ENCODE measurements at places on chromosomes 4 and X.

DNA sequence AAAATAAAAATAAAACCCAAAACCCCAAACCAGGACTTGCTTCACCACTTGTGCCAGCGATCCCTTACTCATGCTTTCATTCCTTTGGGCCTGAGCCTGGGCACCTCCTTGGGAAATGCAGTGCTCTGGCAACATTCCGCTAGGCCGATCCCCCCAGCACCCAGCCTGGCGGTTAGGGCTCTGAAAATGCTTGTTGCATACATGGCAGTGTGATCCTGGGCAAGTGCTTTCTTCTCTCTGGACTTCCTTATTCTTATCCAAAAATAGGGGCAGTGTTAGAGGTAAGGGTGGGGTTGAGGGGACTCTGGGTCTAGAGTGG, 4.6 kb downstream of the ZNF185 start:
- DNase-seq = no peak

- DNase-seq = no peak
Measured at GRCh38 chrX:154979629-154980028, 42.9 kb downstream of the F8 start.

DNA sequence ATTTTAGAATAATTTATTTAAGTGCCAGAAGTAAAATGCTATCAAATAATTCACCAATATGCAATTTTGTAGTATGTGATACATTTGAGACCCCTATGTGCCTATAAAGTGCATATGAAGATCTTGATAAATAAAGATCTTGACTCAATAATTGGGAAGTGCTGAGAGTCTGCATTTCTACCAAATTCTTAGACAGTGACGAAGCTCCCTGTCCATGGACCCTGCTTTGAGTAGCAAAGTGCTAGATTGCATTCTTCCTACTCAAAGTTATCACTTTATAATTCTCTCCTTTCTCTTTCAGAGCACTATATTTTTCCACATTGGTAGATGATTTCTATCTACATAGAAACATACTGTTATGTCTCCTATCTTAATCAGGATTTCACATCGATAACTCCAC, 1393.9 kb downstream of the ARAP2 start:
- no peak for DNase-seq

GRCh38 chrX:18368402-18368801, 13.9 kb upstream of the SCML2 start:
- no peak for DNase-seq

GRCh38 chrX:33686105-33686504, 446.0 kb downstream of the FAM47A start:
- no peak for DNase-seq

DNA sequence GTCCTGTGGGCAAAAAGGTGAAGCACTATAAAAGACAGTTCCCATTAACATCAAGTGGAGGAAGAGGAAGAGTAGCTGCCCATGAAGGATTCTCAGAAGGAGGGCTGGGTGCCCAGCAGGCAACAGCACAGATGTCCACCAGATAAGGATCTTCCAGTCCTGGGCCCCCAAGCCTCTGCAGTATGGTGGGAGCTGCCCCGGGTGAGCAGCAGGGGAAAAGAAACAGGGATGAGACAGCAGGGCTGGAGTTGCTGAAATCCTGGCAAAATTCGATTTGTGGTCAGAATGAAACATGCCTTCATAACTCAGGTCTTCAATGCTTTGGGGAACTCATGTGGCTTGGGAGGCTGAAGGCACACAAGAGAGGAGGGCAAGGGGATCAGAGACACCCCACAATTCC, 94.6 kb downstream of the RASL11B start:
- no peak for DNase-seq

DNA sequence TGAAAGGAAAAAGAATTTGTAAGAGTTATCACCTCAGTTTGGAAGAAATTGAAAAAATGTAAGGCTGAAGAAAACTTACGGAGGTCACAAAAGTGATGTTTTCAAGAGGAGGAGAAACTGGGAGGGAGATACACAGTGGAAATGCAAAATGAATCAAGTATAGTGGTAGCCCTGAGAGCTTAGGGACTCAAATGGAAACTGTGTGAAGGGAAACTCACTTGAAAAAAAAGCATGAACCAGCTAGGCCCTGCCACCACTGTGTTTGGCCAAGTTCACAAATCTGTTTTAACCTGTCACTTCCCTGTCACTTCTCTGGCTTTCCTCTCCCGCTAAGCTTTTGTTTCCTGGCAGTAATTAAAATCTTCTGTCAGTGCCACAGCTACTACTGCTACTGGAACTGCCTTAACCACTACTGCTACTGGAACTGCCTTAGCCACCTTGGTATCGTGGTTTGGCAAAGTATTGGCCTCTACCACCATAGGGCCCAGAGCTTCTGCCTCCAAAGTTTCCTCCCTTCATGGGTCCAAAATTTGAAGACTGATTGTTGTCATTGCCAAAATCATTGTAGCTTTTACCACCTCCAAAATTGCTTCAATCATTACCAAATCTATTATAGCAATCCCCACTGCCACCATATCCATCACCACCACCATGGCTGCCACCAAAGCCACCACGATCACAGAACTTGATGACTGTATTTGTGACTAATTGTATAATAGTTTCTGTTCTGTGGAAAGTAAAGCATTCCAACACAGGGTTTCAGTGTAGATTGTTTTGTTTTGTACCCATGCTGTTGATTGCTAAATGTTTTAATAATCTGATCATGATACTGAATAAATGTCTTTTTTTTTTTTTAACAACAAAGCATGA, 41.5 kb downstream of the SMARCA5 start:
- no peak for DNase-seq

DNA sequence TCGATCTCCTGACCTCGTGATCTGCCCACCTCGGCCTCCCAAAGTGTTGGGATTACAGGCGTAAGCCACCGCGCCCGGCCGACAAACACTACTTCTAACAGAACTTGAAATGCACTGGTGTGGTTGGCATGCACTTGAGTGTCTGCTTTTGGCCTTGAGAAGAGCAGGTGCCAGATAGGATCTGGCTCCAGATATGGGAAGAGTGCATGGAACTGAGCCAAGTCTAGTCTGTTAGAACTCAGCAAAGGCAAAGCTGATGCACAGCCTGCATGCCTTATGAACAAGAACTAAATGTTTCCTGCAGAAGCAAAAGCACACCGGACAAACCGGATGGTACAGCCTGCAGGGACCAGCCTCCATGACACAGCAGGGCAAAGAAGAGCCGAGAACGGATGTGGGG, 35.1 kb upstream of the TBL1X start:
- DNase-seq = no peak

DNA sequence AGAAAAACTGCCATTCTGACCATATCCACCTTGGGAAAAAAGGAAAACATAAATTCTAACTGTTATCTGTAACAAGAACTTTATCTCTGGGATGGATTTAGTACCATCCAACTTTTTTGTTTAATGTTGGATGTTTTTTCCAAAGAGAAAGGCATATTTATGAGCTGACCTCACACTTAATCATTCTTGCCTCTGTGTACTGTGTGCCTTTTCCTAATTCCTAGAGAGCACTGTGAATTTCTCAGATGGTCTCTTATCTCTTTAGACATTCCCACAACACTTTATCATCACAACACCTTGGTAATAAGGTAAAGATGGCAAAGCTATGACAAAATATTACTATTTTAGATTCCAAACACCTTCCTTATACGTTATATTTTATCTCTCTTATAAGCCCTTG, 126.2 kb downstream of the COL4A6 start:
- DNase-seq = no peak

GRCh38 chr4:149166365-149166764, 649.3 kb downstream of the IQCM start:
- DNase-seq = no peak

DNA sequence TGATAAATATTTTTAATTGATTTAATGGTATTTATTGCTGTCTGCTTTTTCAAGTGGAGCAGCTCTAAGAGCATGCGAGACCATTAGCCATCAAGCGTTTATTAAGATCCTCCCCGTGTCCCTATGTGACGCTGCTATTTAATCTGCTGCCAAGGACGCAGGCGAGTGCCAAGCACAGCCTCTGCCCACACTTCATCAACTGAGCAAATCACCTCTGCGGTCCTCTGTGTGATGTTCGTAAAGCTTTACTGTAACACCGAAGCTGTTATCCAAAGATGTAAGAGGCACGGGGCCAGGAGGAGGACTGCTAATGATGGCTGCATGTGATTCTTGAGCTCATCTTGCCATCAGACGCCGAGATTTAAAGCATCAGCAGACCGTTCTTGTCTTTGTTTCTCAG, 79.5 kb downstream of the STOX2 start:
- DNase-seq = no peak

DNA sequence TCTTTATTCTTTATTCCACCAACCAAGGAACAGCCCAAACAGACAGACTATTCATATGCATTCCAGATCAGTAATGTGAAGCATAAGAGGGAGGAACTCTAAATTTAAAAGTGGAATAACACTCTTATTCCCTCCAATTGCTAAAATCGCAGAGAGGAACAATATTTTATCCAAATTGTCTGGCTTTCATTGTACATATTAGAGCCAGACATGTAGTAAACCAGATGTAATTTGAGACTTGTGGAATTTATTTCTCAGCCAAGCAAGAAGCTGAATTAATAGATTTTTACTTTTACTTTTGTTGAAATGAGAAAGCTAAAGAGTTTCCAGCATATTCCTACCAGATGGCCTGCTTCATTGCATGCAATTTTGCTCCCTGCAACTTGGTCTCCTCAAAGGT, 674.6 kb upstream of the SLIT2 start:
- DNase-seq = peak; percentile 23

DNA sequence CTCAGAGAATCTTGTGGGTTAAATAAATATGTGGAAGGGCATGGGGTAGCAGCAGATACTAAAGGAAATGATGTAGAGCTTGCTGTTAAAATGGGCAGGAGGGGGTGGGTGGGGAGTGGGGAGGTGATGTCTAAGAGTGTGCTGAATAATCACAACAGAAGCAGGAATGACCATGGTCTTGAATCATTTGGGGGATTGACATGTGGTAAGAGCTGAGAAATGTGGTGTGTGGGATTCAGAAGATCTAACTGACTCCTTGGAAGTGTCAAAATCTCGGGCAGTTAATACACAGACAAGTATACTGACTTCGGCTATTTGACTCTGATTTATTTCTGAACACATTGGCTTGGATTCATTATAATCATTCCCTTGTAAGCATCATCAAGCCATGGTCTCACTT, 6.8 kb downstream of the VGLL1 start:
- no peak for DNase-seq

DNA sequence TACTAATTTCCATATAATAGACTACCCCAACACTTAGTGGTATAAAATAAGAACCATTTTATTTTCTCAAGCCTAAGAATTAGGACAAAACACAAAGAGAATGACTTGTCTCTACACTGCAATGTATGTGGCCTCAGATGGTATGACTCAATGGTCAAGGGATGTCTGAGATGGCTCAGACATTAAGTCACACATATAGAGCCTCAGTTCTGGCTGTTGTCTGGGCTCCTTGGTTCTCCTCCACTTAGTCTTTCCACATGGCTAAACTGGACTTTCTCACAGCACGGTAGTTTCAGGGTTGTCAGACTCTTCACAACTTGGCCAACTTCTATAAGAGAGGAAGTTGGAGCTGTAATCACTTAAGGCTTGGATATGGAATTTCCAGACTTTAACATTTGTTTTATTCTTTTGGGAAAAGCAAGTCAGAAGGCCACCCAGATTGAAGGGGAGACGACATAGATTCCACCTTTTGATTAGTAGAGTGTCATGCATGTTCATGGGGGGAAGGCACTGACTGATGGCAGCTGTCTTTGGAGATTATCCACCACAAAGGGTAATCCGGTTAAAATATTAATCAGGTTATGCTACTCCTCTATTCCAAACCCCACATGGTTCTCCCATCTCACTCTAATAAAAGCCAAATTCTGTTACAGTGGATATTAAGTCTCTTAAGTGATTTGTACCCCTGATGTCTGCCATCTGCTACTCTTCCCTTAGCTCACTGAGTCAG, 9.4 kb downstream of the IL15 start:
- no peak for DNase-seq

DNA sequence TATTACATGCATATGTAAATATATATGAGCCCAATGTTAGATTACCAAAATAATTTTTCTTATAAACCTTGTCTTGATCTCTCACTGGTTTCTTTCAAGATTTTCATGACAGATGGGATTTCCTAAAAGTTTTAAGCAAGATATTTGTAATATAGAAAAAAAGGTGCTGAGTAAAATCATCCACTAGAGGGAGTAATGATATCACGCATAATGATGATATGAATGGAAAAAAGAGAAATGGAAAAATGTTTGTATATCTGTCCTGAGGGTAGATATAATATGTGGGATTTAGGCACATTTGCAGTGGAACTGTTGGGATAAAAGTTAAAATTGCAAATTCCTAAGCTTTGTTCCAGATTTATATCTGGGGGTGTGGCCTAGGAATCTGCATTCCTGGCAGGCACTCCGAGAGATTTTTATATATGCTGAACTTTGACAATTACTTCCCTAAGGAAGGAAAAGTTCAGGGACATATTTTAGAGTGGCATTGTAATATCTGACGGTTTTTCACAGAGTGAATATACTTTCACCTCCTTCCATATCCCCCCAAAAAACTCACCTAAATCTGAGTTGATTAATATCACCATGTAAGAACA, 60.5 kb downstream of the TMA16 start:
- DNase-seq = no peak

DNA sequence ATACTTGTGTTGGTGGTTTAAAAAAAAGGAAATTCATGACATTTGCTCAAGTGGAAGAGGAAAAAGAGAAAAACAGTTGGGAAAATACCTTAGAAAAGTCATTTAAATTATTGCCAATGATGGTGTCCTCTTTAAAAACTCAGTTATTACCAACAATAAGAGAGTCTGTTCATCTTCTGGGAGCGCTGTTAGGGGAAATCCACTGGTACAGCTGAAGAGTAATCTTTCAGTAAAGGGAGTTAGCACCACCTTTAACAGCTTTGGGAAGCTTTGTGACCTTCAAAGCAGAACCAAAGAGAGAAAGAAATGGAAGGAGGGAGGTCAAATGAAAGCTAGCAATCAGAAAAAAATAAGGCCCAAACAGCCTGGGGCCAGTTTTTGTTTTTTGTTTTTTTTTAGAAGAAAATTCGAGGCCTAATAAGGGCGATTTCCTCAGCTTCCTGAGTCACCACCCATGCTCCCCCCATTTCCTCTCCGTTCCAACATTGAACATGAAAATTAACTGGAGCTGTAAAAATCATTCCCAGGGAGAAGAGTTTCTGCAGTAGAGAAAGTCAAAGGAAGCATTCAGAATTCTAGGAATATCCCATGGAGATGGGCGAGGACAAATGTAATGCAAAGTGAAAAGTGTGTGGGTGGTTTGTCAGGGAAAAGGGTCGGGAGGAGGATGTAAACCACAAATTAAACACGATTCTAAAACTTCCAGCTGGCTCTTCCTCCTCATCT, 115.1 kb downstream of the SH3KBP1 start:
- DNase-seq = no peak

DNA sequence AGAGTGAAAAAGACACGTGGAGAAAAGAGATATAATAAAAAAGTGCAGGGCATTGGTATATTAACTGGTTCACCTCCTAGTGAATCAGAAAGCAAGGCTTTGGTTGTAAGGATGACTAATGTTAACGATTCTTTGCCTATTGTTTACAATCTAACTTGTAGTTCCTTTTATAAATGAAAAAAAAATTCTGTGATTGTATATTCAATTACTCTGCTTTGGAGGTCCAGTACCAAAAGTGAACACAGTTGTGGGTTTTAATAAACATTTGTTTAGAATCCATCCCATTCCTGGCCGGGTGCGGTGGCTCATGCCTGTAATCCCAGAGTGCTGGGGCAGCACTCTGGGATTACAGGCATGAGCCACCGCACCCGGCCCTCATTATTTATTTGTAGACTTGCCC, 36.9 kb upstream of the PRSS12 start:
- no peak for DNase-seq

- DNase-seq = peak; percentile 63
Measured at GRCh38 chrX:150913511-150913910, 15.0 kb upstream of the CD99L2 start.
